ENCODE measurements at places on chromosomes 2 and 18. TPM values are rescaled to one million over a fixed set of nuclear protein-coding genes. Genes with fewer than 3 reads are reported as not detected.

- no peak for DNase-seq
These were observed 184.0 kb downstream of the TMEM18 start for GRCh38 chr2:493228-493627.

GRCh38 chr2:105294046-105294445 lies 35.5 kb downstream of the TGFBRAP1 start:
- DNase-seq: no peak

GRCh38 chr18:6682437-6683111 lies 46.9 kb upstream of the ARHGAP28 start:
- DNase-seq: no peak

DNA sequence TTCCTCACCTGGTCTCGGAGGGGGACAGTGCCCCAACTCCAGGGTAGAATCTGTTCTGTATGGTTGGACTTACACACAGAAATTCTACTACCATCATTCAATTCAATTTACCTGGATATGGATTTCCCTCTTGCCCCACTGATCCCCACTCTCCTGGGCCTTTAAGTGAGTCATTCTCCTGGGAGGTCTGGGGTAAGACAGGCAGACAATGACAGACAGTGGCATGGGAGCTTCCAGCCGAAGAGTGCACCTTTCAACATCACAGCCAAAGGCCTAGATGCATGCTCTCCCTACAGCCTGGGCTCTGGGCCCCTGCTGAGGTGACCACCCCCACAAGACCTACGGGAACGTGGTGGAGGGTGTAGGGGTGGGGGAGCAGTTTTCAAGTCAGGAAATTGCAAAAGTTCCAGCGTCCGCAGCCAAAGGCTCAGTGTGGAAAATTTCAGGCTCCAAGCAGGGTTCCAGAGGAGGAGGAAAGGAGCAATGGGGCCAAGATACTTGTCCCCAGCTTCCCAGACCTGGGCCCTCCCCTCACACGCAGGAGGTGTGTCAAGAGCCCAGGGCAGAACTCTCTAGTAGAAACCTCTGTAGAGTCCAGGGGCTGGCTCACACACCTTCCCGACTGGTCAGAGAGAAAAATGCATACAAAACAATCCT lies 296.4 kb downstream of the CYP26B1 start:
- no peak for DNase-seq

DNA sequence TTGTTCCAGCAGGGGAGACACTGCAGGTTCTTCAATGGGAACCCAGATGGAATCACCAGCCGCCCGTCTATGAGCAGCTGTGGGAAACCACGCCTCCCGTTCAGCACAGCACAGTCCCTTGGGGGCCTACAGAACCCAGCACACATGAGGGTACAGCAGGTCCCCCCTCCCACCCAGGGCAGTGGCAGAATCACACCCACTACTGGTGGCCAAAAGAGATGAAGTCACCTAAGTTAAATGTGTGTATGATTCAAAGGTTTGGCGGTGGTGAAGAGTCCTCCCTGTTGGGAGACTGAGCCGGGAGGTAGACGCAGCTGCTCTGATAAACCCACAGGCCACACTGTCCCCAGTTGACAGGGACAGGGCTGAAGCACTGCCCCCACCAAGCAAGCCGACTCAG lies 44.3 kb downstream of the L3MBTL4 start:
- no peak for DNase-seq

DNA sequence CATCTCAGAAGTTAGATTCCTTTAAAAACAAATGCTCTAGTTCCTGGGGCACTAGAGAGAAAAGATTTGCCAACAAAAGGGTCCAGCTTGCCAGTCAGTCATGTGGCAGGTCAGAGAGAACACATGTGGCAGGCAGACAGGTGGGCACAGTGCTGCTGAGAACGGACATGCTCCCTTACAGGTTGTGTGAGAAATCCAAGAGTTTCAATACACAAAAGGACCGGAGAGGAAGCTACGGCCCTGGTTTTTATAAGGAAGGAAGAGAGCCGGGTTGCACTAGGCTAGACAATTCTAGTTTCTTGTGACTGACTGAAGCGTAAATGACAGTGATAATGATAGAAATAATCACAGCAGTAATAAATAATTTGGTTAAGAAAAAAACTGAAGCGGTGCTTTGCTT lies 18.3 kb downstream of the CDC42EP3 start:
- no peak for DNase-seq

- no peak for DNase-seq
These were observed at the start of gene NEB for GRCh38 chr2:151733771-151734672. NEB (minus strand) TSS chr2:151734476; CDS start chr2:151733156, 1,320 bp downstream.

DNA sequence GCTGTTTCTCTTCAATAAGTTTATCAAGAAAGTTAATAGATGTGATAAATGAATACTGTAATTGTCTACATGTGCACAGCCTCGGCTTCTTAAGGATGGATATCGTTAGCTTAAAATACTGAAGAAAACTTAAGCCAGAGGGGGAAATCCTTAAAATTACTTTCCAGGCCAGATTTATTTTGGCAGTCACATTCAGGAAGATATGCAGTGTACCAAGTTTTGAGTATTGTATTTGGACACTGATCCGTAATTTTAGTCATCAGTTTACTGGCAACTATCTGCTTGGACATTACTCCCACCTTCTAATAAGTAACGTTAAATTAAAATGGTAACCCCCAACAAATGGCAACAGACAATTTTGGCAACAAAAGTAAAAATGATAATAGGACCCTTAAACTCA lies 770.0 kb upstream of the ZEB2 start:
- DNase-seq: no peak

- no peak for DNase-seq
These were observed 69.9 kb upstream of the CHAC2 start for GRCh38 chr2:53697686-53698085.

GRCh38 chr2:221156062-221156734 lies 415.9 kb downstream of the EPHA4 start:
- DNase-seq: no peak

GRCh38 chr2:70942396-70943204 lies 6.9 kb downstream of the ATP6V1B1 start:
- DNase-seq: no peak

- DNase-seq: no peak
These were observed 47.6 kb downstream of the DIS3L2 start for GRCh38 chr2:232008907-232009638.

GRCh38 chr2:67838205-67838604 lies 224.6 kb downstream of the C1D start:
- no peak for DNase-seq

GRCh38 chr18:29383311-29384273 lies 1206.7 kb upstream of the CDH2 start:
- DNase-seq: no peak

GRCh38 chr18:22868831-22869230 lies 64.3 kb upstream of the RBBP8 start:
- DNase-seq: no peak

- no peak for DNase-seq
These were observed 491.0 kb downstream of the CDH2 start for GRCh38 chr18:27685807-27686412.

DNA sequence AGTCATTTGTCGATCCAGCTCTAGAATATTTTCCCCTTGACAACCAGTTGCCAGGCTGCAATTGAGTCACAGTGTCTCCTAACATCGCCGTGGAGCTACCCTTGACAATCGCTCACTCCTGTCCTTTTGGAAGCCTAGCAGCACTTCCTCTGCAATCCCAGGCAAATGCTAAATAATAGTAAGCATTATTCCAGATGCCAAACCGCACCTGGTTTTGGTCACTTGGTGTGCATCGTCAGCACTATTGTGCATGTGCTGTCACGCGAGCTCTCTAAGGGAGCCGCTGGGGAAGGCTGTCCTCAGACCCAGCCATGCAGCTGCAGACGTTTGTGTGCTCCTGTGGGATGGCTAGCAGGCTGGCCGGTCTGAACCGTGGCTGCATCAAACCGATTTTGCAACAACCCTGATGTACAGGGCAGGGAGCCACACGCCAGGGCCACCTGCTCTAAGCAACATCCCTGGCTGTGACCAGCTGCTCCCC lies 549.5 kb upstream of the ID2 start:
- no peak for DNase-seq

DNA sequence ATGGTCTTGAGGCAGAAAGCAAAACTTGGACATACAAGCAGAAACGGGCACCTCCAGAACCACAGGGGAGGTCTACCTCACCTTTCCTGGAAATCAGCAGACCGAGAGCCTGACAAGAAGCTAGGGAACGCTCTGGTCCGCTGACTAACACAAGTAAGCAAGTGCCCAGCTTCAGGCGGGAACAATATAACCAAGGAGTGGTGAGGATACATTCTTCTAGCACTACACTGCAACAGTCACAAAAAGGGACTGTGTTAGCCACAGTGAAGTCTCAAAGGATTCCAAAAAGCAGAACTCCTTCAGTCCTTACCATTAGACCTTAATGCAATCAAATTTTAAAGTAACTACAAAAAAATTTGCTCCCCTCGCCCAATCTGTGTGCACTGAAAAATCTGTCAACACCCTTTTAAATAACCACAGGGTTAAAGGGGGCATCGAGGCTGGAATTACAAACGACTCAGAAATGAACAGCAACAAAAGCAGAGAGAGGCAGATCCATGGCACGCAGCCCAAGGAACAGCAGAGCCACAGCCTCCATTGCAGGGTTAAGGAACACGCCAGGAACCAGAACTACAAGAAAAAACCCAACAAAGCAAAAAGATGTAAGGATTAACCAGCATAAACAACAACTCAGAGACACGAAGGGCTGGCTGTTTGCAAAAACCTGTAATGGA lies 7.1 kb downstream of the THAP4 start:
- peak; percentile 70 for DNase-seq

- no peak for DNase-seq
These were observed 67.0 kb upstream of the ITGB6 start for GRCh38 chr2:160267022-160267421.

- DNase-seq: no peak
These were observed 213.7 kb upstream of the FOSL2 start for GRCh38 chr2:28178946-28179345.

DNA sequence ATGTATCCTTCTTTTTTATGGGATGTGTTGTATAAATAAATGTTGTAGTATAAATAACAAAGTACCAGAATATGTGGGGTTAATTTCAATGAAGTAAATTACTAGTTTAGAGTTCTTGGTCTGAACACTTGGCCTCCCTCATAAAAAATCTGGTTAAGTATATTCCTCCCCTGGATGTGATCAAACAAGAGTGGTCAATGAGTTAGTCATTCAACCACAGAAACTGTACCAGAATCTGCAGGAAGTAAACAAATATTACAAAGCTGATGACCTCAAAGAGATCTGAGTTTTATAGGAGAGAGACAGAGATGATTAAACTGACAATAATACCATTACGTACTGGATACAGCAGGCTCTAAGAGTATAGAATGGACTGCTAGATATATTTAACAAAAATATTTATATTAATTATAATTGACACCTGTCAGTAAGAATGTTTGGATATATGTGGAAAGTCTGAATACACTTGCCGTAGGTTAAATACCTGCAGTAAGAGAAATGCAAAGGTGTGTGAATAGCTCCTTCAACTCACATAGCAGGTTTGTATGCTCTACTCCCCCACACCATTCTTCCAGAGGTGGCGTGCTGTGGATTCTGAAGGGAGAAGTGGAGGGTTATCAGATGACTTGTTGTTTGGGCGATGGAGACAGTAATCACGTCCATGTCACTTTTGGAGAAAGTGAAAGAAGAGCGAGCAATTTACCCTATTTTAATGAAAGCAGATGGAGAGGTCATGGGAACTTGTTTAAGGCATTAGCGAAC lies 108.3 kb upstream of the LRATD1 start:
- DNase-seq: peak; percentile 61

DNA sequence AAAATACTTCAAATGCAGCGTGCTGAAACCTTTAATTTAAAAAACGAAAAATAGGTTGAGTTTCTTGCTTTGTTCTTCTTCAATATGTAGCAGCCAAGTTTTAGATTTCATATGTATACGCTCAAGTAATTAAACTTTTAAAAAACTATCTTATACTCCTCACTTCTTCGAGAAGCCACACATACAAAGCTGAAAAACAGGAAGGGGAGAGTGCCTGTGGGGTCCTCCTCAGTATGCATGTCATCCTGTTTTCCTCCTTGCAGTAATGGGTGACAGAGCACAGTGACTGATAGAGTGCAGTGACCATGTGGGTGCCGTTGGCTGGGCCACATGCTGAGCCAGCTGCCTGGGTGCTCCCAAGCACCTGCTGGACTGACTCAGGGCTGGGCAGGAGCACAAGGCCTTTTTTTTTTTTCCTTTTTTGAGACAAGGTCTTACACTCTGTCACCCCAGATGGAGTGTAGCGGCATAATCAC lies 33.3 kb downstream of the UXS1 start:
- no peak for DNase-seq

DNA sequence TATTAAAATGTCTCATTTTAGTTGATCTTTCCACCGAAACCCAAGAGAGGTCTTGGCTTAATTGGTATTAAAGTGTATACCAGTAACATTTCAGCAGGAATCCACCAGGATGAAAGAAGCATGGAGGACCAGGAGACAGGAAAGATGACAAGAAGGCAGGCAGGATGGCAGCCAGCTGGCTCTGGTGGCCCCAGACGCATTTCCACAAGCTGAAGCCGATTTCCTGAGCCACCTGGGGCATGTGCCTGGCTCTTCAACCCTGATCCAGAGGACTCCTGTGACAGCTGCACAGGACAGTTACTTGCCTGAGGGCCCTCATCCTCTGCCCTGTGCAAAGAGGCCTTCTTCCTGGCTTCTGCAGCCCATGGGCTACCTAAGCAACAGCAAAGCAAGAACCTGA lies 56.9 kb upstream of the NFU1 start:
- DNase-seq: no peak

DNA sequence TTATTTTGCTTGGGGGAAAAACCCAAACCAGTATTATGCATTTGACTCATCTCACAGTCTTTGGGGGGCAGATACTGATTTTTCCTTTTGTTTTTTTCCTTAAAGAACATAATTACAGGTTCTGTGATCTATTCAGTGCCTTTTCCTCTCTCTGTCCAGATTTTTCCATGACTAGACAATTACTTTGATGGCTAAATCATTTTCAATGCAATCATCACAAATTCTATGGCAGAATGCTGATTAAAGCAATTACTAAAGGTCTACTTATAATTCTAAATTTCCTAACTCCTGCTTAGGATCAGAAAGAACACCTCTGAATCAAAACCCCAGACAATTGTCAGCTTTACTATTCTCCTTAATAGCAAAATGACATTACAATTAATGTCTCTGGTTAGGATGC lies 38.8 kb downstream of the POLR1A start:
- DNase-seq: no peak

DNA sequence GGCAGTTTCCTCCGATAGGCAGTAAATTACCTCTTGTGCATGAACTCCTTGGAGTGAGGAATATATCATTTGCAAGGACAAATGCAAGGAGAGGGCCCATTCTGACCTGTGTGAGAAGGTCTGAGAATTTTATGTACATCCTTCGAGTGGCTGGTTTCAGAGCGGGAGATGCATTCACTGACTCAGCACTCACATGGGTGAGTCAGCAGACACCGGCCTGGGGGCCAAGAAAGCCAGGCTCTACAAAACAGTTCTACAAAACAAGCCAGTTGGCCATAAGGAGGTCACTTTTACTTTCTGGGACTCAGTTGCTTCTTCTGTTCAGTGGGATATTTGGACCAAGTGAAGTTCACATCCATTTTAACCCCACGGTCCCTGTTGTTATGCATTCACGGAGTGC lies 35.3 kb downstream of the CYP26B1 start:
- peak; percentile 16 for DNase-seq

SERPINB12 gene
- not detected for total RNA-seq

EVX2 gene
- not detected for total RNA-seq

SNED1 gene
- total RNA-seq: 5.1 TPM

KHK gene
- total RNA-seq: 3.8 TPM

NEB gene
- 0.68 TPM for total RNA-seq

LRP2 gene
- total RNA-seq: 0.21 TPM

C2orf66 gene
- total RNA-seq: not detected

CABYR gene
- total RNA-seq: 5.5 TPM

IL36G gene
- total RNA-seq: not detected

NTSR2 gene
- not detected for total RNA-seq

CTAGE1 gene
- not detected for total RNA-seq

IL36A gene
- not detected for total RNA-seq
